ENCODE measurements at places on chromosomes 4 and X.

DNA sequence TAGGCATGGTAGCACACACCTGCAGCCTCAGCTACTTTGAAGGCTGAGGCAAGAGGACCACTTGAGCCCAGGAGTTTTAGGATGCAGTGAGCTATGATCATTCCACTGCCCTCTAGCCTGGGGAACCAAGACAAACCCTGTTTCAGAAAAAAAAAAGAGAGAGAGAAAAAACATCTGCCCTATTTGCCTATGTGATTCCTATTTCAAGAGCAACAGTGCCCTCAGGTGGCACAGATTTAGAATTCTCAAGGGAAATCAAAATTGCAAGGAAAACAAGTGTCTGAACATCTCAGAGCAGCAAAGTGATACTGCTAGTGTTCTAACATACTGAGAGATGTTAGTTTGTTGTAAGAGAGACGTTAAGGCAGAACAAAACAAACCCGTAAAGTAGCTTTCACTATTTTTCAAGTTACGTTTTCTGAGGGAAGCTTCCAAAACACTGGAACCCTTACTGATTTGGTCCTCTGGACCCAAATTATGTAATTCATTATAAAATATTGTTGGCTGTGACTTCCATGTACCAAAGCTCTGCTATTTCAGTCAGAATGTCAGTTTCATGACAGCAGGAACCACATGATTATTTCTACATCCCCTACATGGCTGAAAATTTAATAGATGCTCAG is 7.9 kb downstream of the BDH2 start:
- DNase-seq: no peak

DNA sequence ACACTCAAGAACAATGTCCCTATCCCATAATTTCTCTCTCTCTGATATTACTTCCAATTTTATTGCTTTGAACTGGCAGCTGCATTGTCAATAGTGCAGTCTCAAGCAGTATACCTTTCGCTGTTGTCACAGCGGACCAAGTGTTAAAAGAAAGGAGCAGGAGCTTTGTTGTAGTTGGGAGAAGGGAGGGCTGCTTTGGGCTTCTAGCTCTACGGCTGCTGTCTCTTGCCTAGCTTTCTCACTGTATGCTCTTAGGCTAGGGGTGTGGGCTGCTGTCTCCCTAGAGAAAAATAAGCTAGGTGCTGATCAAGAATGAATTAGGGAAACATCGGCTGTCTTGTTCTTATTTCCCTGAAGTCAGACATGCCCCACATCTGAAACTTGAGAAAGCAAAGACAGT is 52.5 kb downstream of the TRPC5OS start:
- no peak for DNase-seq

GRCh38 chr4:186228514-186228894 is 1.2 kb downstream of the KLKB1 start:
- no peak for DNase-seq

DNA sequence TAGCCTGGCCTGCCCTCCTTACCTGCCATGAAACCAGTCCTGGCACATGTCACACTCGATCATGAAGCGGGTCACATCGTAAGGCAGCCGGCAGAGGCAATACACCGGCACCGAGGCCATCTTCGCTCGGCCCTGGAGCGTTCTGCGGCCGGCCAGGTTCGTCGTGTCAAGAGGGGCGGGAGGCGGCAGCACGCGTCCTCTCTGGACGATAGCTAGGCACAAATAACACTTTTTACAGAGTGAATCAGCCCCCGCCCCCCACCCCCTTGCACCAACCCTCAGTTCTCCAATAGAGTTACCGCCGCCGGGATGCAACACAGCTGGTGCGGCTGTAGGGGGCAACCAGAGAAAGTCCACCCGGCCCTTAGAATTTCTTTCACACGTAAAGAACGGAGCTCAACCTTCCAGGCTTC is 1.7 kb downstream of the PHF8 start:
- DNase-seq: peak; percentile 60

DNA sequence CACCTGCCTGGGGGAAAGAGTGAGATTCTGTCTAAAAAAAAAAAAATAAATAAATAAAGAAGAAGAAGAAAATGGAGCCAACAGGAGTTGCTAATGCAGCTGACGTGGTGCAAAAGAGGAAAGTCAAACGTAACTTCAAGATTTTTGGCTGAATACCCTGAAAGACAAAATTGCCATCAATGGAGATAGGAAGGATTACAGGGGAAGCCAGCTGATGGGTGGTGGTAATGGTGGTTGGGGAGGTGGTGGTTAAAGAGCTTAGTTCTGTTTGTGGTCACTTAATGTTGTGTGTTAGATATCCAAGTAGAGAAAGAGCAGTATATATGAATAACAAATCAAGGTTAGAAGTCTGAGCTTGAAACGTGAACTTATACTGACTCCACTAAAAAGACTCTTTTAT is 225.4 kb downstream of the ARHGAP24 start:
- no peak for DNase-seq

DNA sequence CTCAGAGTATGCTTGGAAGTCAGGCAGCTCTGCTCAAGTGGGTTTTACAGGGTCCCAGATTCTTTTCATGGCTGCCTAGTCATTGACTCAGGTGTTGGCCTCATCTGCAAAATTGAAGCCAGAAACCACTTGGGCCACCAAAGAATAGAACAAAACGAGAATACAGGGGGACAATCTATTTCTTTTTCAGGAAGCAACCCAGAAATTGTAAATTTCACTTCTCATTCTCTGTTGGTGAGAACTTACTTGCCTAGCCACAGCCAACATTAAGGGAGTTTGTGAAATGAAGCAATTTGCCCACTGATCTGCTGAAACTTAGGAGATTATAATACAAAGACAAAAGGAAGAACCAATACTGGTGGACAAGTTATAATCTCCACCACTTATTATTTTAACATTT is 8.6 kb upstream of the TKTL2 start:
- DNase-seq: no peak

DNA sequence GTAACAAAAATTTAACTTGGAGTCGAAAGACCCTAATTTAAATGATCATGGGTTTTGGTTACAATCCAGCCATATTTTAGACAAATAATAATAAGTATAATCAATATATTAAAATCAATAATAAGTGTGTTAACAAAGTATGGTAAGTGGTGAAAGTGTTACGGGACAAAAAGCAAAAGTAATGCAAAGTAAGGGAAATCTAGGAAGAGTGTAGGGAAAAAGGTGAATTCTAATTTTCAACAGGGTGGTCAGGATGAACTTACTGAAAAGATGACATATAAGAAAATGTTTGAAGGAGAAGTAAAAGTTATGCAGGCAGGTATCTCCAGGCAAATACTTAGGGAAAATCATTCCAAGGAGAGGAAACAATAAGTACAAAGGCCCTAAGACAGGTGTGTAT is 32.3 kb downstream of the STX18 start:
- no peak for DNase-seq

DNA sequence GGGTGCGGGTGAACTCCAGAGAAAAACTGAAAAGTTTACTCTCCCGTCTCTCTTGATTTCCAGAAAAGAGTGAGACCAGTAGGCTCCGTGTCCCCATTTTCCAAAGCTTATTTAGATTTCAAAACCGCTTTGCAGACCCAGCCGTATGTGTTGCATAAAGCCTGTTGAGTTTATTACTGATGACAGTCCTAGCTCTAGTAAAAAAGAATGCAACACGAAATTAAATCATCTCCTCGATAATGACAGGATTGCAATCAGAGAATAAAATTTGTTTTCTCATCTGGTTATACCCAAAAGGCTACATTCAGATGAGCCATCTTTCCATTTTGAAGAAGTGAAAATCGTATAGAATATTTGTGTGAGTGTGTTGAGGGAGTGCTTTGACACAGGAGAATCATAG is 16.1 kb upstream of the VCX3A start:
- no peak for DNase-seq
